ENCODE measurements at places on chromosomes 3 and 15. TPM values are rescaled to one million over a fixed set of nuclear protein-coding genes. Genes with fewer than 3 reads are reported as not detected.
A peak's percentile ranks its signal among the peaks of the same experiment; 100 is the strongest.

DNA sequence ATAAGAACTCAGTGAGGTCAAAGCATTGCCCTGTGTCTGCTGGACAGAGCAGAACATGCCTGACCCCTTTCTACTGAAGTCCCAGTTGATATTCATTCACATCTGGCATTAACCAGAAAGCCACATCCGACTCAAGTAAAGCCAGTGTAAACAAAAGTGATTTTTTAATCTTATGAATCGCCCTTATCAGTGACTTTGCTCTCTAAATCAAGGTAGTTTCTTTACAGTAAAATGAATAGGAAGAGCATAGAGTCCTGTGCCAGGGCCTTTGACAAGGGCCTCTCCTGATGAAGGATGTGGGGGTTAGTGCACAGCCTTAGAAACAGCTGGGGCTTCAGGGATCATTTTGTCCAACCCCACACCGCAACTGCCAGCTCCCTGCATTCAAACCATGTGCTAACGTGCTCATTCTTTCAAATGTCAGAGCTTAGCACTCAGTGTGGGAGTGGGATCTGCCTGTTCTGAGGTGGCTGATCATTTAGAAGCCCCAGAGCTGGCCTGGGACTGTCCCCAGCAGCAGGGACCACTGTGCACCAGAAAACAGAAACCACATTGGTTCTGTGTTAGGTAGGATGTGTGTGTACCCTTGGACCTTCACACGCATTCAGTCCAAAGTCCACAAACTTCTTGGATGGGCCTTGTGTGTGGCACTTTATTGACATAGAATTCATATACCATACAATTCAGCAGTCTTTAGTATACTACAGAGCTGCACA, 55.3 kb downstream of the CCR4 start:
- no peak overlapping the region for H3K4me3 ChIP-seq
- DNase-seq: peak; percentile 41
- H3K27ac ChIP-seq: peak overlapping the region; percentile 17
- no peaks in the 10 kb centered on the region for H3K27me3 ChIP-seq
- H3K36me3 ChIP-seq: peaks cover 45% of the 10 kb centered on the region

GRCh38 chr3:33456756-33457155, 16.6 kb upstream of the UBP1 start:
- H3K4me1 ChIP-seq: peaks cover 5% of the 10 kb centered on the region
- H3K4me3 ChIP-seq: no peak overlapping the region
- peaks cover 19% of the 10 kb centered on the region for H3K36me3 ChIP-seq

GRCh38 chr15:25717457-25718168, 145.5 kb downstream of the ATP10A start:
- no peaks in the 10 kb centered on the region for H3K27me3 ChIP-seq
- H3K27ac ChIP-seq: no peak overlapping the region
- no peak overlapping the region for H3K4me3 ChIP-seq
- H3K4me1 ChIP-seq: no peaks in the 10 kb centered on the region
- DNase-seq: no peak

- H3K27ac ChIP-seq: no peak overlapping the region
- H3K4me1 ChIP-seq: no peaks in the 10 kb centered on the region
- H3K27me3 ChIP-seq: no peaks in the 10 kb centered on the region
These were observed 359.3 kb downstream of the PLOD2 start for GRCh38 chr3:145801696-145802095.

- no peaks in the 10 kb centered on the region for H3K27me3 ChIP-seq
- no peak for DNase-seq
- H3K4me1 ChIP-seq: peaks cover 25% of the 10 kb centered on the region
- no peak overlapping the region for H3K4me3 ChIP-seq
These were observed 7.1 kb downstream of the P4HTM start for GRCh38 chr3:48997102-48997635.

- peaks cover 28% of the 10 kb centered on the region for H3K4me1 ChIP-seq
- H3K36me3 ChIP-seq: peaks cover 14% of the 10 kb centered on the region
- H3K27me3 ChIP-seq: peaks cover 21% of the 10 kb centered on the region
- H3K27ac ChIP-seq: no peak overlapping the region
These were observed 2.2 kb upstream of the PIAS1 start for GRCh38 chr15:68051907-68052306.

DNA sequence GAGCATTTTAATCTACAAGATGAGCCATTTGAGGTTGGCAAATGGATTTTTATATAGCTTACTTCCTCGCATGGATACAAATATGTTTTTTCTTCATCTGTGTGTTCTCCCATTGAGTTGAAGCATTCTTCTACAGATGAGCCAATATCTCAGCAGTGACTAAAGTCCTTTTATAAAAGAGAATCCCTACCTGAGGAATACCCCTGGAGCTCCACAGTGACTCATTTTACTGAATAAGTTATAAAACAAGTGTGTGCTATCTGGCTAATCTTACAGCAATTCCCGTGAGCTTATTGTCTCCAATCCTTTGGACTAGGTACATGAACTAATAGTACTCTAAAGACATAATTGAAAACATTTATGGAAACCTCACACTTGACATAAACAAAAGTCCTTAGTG, 354.2 kb upstream of the BCHE start:
- H3K36me3 ChIP-seq: no peaks in the 10 kb centered on the region
- no peaks in the 10 kb centered on the region for H3K4me1 ChIP-seq
- H3K27me3 ChIP-seq: no peaks in the 10 kb centered on the region
- no peak overlapping the region for H3K27ac ChIP-seq
- DNase-seq: no peak

GOLGA6L2 gene
- not detected for total RNA-seq

SERPINI1 gene
- total RNA-seq: 3.0 TPM

GRCh38 chr3:129106320-129106719, 15.3 kb downstream of the RAB43 start:
- H3K27ac ChIP-seq: no peak overlapping the region
- H3K27me3 ChIP-seq: no peaks in the 10 kb centered on the region
- peaks cover 21% of the 10 kb centered on the region for H3K4me1 ChIP-seq
- no peak for DNase-seq

RLBP1 gene
- not detected for total RNA-seq

All from activated CD8-positive, alpha-beta memory T cell treated with anti-CD3 and anti-CD28 coated beads, Interleukin-2, amount 10 ng/mL, durations not matched to agents 7 days and 5 days (primary cell).